ENCODE measurements at places on chromosomes 1 and 21.

- H3K4me1 ChIP-seq = no peaks in the 10 kb centered on the region
- peaks cover 1% of the 10 kb centered on the region for H3K27me3 ChIP-seq
- H3K4me3 ChIP-seq = no peak overlapping the region
- H3K27ac ChIP-seq = no peak overlapping the region
- DNase-seq = no peak
- no peaks in the 10 kb centered on the region for H3K36me3 ChIP-seq
These were observed 670.5 kb upstream of the USP24 start for GRCh38 chr1:55885619-55886018.

- H3K4me1 ChIP-seq = peaks cover 45% of the 10 kb centered on the region
- H3K4me3 ChIP-seq = peak overlapping the region; percentile 77
- H3K27me3 ChIP-seq = no peaks in the 10 kb centered on the region
- no peak overlapping the region for H3K27ac ChIP-seq
- DNase-seq = no peak
These were observed 2.6 kb downstream of the CHML start for GRCh38 chr1:241637604-241638003.

GRCh38 chr1:156746728-156747631 is 4.5 kb downstream of the HDGF start:
- H3K4me3 ChIP-seq = peak overlapping the region; percentile 98
- peak; percentile 82 for DNase-seq
- peak overlapping the region; percentile 96 for H3K27ac ChIP-seq
- peaks cover 57% of the 10 kb centered on the region for H3K4me1 ChIP-seq
- peaks cover 67% of the 10 kb centered on the region for H3K36me3 ChIP-seq

DNA sequence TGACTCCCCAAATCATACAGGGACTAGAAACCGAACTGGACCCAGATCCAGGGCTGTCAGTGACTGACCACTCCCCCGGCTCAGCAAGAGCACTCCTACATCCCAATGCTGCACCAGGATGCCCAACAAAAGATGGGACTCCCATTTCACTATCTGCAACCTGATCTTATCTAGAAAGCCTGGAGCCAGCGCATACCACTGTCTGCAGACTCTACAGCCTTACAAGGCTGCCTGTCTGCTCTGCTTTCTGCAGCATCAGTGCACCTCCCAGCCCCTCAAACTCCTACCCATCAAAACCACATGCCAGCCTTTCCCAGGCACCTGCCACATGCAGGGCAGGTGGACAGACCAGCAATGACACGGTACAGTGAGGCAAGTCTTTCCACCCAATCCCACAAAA is 52.2 kb downstream of the SSBP3 start:
- peaks cover 77% of the 10 kb centered on the region for H3K4me1 ChIP-seq
- DNase-seq = no peak
- H3K27me3 ChIP-seq = no peaks in the 10 kb centered on the region
- H3K4me3 ChIP-seq = no peak overlapping the region
- peaks cover 6% of the 10 kb centered on the region for H3K36me3 ChIP-seq

GRCh38 chr1:206460836-206461426 is 9.3 kb upstream of the IKBKE start:
- no peak overlapping the region for H3K27ac ChIP-seq
- DNase-seq = no peak
- no peaks in the 10 kb centered on the region for H3K36me3 ChIP-seq
- H3K4me1 ChIP-seq = peaks cover 40% of the 10 kb centered on the region
- H3K4me3 ChIP-seq = no peak overlapping the region

DNA sequence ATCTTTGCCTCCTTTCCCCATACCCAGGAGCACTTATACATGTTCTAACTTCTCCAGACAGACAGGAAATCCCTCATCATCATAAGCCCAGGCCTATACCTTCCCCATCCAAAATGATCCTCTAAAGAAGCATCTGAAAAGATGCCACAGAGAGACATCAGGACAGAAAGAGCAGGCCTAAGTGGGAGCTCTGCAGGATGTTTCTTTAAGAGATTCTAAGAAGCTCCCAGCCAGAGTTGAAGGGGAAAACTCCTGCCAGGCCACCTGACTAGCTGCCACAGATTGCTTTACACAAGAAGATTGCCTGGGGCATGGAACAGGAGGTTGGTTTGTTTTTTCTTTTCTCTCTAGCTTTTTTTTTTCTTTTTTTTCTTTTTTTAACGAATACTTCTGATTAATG is 275.8 kb downstream of the VAV3 start:
- no peak overlapping the region for H3K27ac ChIP-seq
- no peaks in the 10 kb centered on the region for H3K27me3 ChIP-seq
- H3K36me3 ChIP-seq = no peaks in the 10 kb centered on the region
- H3K4me1 ChIP-seq = no peaks in the 10 kb centered on the region
- no peak overlapping the region for H3K4me3 ChIP-seq
